Caudate nucleus (tissue), 63 donors: ENCODE measurements at places on chromosomes 5 and 9.

GRCh38 chr5:168747987-168748777 is 169.0 kb upstream of the PANK3 start:
- no peak for DNase-seq

DNA sequence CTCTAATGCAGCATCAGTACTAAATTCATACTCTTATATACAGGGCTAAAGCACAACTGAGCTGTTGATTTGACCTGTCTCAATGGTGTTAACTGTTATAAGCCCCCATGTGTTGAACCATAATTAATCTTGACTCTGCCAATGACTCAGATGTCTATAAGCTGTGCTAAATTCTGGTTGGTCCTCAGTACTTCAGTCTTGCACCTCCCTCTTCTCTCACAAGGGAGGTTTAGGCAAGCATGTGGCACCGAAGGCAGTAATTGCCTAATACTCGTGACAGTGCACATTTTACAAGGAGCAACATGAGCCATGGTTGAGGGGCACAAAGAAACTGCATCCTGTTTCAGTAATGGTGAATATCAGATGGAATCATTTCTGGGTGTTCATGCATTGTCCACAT is 255.9 kb downstream of the TRPM3 start:
- DNase-seq = no peak

GRCh38 chr5:73812962-73813588 is 187.1 kb downstream of the ARHGEF28 start:
- DNase-seq = no peak

- no peak for DNase-seq
These were observed 92.2 kb upstream of the ADAMTS19 start for GRCh38 chr5:129367883-129368282.

DNA sequence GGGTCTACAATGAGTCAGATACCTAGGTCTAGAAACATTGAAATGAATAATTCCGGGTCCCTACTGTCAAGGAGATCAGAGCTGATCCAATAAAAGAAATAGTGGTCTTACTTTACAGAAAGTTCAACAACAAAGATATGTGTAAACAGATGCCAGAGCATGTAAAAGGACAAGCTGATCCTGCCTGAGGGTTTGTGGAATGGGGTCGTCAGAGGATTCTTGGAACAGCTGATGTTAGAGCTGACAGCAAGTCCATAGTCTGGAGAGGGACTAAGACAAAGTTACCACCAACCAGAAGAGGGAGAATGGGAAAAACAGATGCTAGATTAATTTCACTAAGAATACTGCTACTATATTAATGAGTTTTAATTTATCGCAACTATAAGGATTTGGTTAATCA is 71.5 kb downstream of the FREM1 start:
- DNase-seq = no peak

- no peak for DNase-seq
These were observed 2.9 kb upstream of the LCP2 start for GRCh38 chr5:170300361-170301013.

- DNase-seq = no peak
These were observed 35.3 kb upstream of the PRRC2B start for GRCh38 chr9:131358556-131358955.

DNA sequence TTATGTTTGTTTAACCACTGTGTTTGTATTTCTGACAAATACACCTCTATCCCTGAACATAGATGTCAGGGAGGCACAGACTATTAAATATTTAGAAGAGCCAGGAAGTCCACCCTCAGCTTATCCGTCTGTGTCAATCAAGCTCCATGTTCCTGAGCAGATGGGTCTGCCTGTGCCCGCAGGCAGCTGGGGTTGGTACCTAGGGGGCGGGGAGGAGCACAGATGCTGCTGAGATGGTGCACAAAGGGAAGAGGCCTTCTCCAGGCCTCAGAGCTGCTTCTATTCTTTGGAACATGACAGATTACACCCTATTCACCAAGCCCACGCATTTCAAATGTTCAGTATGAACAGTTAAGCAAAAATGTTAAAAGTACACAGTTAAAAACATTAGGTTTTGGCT is 142.1 kb downstream of the EPB41L4A start:
- no peak for DNase-seq

GRCh38 chr5:33488558-33489355 is 48.0 kb downstream of the TARS1 start:
- DNase-seq = no peak

DNA sequence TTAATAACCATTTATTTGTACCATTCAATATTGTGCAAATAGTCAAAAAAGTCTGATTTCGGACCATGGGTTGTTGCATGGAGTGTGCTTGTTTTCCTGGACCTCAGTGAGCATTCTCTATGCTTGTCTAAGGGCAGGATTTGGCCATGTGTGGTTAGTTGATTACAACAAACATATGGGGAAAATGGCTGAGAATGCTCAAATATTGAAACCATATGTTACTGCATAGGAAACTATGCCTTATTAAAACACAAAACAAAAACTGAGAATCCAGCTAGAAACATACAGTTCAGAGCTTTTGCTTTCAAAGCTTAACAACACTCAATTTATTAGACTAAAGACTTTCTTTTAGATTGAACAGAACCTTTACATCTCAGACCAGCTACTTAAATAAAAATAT is 928.3 kb downstream of the NR2F1-AS1 start:
- no peak for DNase-seq

- DNase-seq = no peak
These were observed 50.2 kb upstream of the DAB2IP start for GRCh38 chr9:121601194-121601593.

DNA sequence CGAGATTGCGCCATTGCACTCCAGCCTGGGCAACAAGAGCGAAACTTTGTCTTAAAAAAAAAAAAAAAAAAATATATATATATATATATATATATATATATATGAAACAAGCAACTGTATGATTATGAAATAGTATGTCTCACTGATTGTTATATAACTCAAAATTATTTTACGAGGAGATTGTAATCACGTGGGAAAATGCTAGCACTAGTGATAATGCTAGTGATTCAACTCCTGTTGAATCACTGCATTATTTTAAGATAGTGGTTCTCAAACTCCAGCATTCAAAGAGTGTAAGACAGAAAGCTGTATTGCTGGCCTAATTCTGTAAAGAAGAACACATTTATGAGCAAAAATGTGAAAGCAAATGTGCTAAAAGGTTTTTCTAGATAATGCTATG is 12.4 kb upstream of the PTPN3 start:
- DNase-seq = no peak

DNA sequence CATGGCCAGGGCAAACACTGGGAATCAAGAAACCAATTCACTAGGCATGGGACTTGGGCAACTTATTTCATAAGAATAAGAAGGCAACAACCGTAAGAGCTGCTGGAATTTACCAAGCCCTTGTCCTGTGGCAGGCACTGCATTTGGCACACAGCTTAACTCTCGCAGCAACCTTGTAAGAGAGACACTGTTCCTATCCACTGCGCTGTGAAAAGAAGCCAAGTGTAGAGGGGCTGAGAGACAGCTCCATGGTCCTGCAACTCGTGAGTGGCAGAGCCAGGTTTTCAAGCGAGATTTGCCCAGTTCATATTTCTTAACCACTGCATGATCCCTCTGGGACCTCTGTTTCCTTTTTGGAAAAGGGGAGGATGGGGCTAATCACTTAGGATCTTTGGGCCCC is 129.3 kb upstream of the STC2 start:
- no peak for DNase-seq

DNA sequence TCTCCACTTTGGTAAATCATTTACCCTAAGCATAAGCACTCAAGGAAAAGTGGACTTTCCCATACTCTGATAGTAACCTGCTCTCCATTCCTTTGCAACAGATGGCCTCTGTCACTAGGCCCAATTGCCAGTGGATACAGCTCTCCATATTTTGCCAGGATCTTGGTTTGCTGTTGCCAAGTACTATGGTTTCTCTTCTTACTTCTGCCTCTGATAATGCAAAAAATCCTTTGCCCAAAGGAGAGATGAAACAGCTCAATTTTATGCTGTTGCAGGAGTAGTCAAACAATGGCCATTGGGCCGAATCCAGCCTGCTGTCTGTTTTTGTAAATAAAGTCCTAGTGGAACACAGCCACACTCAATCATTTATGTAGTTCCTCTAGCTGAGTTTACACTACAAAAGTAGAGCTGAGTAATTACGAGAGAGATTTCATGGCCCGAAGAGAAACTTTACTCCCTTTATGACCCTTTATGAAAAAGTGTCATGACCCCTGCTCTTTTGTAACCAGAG is 92.5 kb downstream of the HTR4 start:
- no peak for DNase-seq
